ENCODE measurements at places on chromosomes 4 and X. TPM values are rescaled to one million over a fixed set of nuclear protein-coding genes. Genes with fewer than 3 reads are reported as not detected.

- no peak for DNase-seq
Measured at GRCh38 chrX:35076061-35076460, 133.5 kb downstream of the FAM47B start.

- DNase-seq: no peak
Measured at GRCh38 chrX:21479695-21480270, 105.6 kb downstream of the CNKSR2 start.

- no peak for DNase-seq
Measured at GRCh38 chr4:54914781-54915180, 210.6 kb downstream of the KDR start.

GRCh38 chr4:146930673-146931072 lies 15.0 kb downstream of the TTC29 start:
- DNase-seq: no peak

Gene RAI2
- total RNA-seq: 19.1 TPM

Data from Right ventricle myocardium inferior (tissue), 1 donor.